Large intestine (tissue), 12 donors: ENCODE measurements at places on chromosomes 2 and 18. TPM values are rescaled to one million over a fixed set of nuclear protein-coding genes. Genes with fewer than 3 reads are reported as not detected.

Gene TUBA3E
- 0.09 TPM for polyA plus RNA-seq

- peaks cover 16% of the 10 kb centered on the region for H3K27me3 ChIP-seq
- no peak for DNase-seq
- H3K4me1 ChIP-seq: no peaks in the 10 kb centered on the region
- no peak overlapping the region for H3K27ac ChIP-seq
- H3K36me3 ChIP-seq: no peaks in the 10 kb centered on the region
Measured at GRCh38 chr18:36281936-36282335, 15.6 kb upstream of the FHOD3 start.

DNA sequence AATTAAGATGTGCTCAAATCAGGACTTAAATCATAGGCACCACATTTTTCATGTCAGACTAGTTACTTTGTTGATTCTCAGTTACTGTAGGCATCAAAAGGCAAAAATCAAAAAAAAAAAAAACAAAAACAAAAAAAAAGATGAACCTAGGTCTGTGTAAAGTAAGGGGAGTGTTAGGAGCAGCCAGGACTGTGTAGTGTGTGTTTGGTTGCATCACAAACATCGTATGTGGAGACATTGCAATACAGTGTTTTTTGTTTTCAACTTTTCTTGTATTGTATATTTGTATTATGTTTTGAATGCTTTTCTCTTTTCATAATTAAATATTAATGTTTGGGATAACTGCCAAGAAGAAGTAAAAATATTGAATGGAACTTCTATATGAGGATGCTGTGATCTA lies 82.1 kb downstream of the ACSL3 start:
- H3K4me3 ChIP-seq: no peak overlapping the region
- H3K27ac ChIP-seq: no peak overlapping the region
- H3K27me3 ChIP-seq: no peaks in the 10 kb centered on the region

- no peaks in the 10 kb centered on the region for H3K4me1 ChIP-seq
- DNase-seq: no peak
Measured at GRCh38 chr2:142048581-142048980, 82.2 kb downstream of the LRP1B start.

DNA sequence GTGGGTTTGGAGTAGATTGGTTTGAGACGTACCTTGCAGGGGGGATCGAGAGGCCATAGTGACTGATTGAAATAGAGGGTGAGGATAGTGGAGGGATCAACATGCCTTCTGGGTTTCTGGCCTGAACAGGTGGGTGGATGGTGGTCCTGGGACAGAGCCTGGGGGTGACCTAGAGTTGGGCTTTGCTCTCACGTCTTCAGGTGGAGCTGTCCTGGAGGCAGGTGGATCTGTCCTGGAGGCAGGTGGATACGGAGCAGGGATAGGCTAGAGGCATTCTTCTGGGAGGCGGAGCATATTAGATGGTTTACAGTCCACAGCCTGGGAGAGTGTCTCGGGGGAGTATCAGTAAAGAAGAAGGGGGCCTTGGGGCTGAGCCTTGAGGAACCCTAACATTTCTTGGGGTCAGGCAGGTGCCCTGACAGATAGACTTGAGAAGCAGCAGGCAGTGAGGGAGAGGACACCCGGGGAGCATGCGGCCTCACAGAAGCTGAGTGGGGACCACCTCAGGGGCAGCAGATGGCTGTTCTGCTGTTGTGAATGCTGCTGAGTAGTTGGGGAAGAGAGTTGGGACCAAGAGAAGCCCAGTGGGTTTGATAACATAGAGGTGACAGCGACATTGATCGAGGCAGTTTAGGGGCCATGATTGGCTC lies 1.6 kb downstream of the CAPN10 start:
- no peak overlapping the region for H3K4me3 ChIP-seq
- H3K36me3 ChIP-seq: peaks cover 27% of the 10 kb centered on the region
- no peak for DNase-seq
- peaks cover 26% of the 10 kb centered on the region for H3K4me1 ChIP-seq
- no peak overlapping the region for H3K27ac ChIP-seq
